ENCODE measurements at places on chromosomes 7 and 10. TPM values are rescaled to one million over a fixed set of nuclear protein-coding genes. Genes with fewer than 3 reads are reported as not detected.

SH2D4B gene
- total RNA-seq = 1.6 TPM

OR6V1 gene
- not detected for total RNA-seq

SEMA3D gene
- total RNA-seq = 1.6 TPM

C7orf57 gene
- total RNA-seq = 1.3 TPM

ZNF467 gene
- total RNA-seq = 1.3 TPM

ADIRF gene
- total RNA-seq = not detected

PIK3CG gene
- 1.6 TPM for total RNA-seq

TACC2 gene
- 47.6 TPM for total RNA-seq

CDC14C gene
- total RNA-seq = not detected

NOM1 gene
- 45.7 TPM for total RNA-seq

MYL10 gene
- not detected for total RNA-seq
